Left lobe of liver (tissue), 2 donors: ENCODE measurements at places on chromosomes 2 and 18.

DNA sequence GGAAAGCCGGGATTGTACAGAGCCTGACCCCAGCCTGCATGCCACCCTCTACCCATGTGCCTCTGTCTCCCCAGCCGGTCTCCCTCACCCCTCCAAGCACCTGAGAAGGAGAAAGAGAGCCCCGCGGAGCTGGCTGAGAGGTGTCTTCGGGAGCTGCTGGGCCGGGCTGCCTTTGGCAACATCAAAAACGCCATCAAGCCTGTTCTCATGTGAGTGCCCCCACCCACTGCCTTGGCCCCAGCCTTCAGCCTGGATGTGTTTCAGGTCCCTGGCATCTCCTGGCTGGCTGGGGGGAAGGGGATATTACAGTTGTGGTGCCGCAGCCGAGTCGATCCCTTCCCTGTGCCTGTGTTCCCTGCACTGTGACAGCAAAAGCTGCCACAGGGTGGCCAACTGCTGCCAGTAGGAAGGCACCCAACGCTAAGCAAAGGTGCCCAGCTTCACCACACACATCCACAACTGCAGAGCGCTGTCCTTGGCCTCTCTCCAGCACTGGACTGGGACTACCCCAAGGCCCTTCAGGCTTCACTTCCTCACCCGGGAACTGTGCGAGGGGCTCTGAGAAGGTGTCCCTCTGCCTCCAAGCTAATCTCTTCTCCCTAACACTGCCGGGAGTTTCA, 38.4 kb downstream of the POMC start:
- no peak for DNase-seq

GRCh38 chr2:15058015-15058720, 425.7 kb downstream of the LRATD1 start:
- DNase-seq, result no peak

DNA sequence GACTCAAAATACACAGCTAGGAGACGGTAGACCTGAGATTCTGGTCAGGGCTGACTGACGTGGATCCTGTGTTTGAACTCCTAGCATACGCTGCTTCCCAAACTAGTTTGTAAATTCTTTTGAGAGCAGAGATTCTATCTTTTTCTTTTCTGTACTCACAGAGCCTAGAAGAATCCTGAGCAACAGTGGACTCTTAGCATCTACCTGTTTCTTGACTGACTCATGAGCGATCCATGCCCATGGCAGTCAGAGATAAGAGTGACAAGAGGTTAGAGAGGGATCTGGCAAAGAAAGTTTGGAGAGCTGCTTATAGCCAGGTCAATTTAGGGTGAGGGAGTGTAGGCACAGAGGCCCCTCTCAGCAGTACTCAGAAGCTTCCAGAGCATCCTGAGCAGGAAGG, 41.1 kb upstream of the PPP1CB start:
- no peak for DNase-seq

DNA sequence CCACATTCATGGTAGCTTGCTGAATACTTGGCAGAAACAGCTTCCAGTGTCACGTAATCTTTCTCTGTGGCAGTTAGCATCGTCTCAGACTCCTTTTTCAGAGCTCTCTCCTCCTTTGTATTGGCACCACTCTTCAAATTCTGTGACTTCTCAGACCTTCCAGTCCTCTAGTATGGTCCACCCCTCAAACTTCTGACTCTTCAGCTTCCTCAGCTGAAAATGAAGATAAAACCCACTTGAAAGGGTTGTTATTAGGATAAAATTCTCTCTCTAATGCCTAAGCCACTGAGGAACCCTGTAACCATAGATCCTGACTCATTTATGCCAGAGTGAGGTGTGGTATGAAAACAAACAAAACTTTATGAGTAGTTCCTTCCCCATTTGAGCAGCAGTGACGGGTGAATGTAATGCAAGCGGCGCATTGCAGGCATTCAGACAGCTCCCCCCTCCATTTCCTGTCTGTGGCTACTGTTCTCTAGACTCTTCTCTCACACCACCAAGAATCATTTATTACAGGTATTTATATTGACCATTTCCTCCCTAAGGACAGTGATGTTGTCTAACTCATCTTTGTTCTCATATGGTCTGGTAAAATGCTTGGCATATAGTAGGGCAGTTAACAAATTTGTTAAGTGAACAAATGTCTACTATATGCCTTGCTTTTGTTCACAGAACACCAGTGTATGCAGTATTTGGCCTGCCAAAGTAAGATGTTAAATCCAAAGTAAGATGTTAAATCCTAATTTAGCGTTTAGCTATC, 35.3 kb downstream of the GALNT1 start:
- no peak for DNase-seq

DNA sequence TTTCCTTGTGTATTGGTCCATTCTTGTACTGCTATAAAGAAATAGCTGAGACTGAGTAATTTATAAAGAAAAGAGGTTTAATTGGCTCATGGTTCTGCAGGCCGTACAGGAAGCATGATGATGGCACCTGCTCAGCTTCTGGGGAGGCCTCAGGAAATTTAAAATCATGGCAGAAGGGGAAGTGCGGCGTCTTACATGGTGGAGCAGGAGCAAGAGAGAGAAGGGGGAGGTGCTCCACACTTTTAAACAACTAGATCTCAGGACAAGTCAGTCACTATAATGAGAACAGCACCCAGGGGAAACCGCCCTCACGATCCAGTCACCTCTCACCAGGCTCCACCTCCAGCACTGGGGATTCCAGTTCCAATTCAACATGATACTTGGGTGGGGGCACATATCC, 54.3 kb downstream of the MSH2 start:
- no peak for DNase-seq

DNA sequence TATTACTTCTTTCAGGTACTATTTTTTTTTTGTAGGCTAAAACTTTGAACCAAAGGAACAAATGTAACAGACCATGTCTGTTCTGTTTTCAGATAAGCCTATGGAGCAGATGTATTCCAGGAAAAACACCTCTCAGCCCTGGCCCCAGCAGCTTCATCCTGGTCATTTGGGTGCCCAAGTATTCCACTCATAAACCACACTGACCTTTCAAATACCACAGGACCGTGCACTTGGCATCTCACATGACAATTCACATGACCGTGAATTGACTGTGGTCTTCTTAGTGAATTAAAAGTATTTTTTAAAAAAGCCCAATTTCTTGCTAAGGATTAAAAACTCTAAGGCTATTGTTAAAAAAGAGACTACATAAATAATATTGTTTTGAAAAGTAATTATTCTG, 50.2 kb downstream of the SMIM21 start:
- DNase-seq, result no peak

- no peak for DNase-seq
These were observed 35.5 kb upstream of the TTR start for GRCh38 chr18:31555971-31556747.

DNA sequence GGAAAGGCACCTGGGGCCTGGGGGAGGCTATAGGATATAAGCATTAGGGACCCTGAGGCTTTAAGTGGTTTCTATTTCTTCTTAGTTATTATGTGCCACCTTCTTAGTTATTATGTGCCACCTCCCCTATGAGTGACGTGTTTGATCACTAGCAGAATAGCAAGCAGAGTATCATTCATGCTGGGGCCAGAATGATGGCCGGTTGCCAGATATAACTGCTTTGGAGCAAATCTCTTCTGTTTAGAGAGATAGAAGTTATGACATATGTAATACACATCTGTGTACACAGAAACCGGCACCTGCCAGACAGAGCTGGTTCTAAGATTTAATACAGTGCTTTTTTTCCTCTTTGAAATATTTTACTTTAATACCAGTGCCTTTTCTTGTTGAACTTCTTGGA, 29.4 kb downstream of the LIPG start:
- no peak for DNase-seq

- DNase-seq, result no peak
These were observed 5.6 kb upstream of the PCARE start for GRCh38 chr2:29079887-29080286.

GRCh38 chr2:201466050-201466675, 14.6 kb downstream of the STRADB start:
- no peak for DNase-seq

- DNase-seq, result no peak
These were observed 436.5 kb downstream of the RND3 start for GRCh38 chr2:150051004-150051403.

DNA sequence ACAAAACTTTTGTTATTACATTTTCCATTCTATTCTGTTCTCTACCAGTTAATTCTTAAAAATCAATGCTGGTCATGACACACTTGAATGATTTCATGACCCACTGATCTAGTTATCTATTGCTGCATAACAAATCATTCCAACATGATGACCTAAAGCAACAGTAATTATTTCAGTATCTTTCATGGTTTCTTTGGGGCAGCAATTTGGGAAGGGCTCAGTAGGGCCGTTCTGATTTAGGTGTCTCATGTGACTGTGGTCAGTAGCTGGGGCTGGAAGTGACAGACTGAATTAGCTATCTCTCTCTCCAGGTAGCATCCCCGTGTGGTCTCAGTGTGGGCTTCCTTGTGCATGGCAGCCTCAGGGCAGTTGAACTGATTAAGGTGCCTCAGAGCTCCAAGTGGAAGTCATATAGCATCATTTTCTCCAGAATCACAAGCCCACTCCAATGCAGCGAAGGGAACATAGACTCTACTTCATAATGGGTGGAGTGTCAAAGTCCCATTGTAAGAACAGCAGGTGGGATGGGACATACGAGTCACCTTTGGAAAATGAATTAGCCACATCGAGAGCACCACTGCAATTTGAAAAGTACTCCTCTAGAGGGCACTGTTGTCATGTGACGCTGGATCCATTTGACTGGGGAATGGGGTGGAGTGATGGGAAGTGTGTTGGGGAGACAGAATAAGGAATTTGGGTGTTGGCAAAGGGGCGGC, 39.1 kb upstream of the FAM136A start:
- peak; percentile 51 for DNase-seq

DNA sequence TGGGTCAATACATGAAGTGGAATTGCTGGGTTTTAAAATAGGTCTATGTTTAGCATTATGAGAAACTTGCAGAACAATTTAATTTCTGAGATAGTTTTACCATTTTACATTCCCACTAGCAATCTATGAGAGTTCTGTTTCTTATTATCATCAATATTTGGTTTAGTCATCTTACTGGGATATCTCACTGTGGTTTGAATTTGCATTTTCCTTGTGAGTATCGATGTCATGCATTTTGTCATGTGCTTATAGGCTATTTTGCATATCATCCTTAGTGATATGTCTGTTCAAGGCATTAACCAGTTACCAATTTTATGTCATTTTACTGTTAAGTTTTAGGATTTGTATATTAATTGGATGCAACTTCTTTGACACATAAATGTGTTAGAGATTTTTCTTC, 204.4 kb downstream of the MCFD2 start:
- DNase-seq, result no peak

DNA sequence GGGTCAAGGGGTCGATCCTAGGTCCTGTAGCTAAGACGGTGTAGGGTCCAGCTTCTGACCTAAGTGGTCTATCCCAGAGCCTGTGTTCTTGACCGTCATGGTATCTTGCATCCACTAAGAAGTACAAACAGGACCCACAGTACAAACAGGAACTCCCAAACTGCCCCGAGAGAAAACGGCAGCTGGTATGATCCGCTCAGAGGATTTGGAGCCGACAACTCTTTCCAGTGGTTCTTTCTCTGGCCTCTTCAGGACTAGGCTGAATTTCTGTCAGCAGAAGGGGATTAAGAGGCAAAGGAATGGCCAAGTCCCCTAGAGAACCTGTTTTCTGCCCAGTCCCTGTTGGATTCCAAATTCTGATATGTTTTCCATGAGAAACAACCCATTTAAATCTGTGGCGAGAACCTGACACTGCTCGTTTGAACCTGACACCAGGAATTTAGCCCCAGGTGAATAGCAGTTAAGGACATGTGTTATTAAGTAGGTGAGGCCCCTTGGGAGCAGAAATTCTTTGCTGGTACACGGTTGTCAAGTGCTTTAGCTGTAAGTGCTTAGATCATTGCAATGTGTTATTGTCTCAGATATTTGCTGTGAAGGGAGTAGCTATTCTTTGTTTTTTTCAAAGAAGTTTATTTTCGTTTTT, 50.5 kb upstream of the TXNDC2 start:
- no peak for DNase-seq

DNA sequence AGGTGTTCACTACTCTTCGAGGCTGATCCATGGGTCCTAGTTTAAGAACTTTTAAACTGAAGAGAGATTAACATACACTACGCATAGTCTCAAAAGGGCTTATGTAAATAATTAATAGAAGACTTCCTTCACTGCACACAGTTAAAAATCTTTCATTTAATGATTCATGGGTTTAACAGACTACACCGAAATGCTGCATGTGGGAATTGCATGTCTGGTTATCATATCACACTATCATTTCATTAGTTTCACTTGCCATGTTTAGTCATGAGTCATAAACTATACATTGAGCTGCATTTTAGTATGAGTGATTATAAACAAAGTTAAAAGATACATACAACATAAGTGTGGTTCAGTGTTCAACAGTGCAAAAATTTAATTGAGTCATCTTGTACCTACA, 31.2 kb downstream of the GLS start:
- DNase-seq, result no peak

DNA sequence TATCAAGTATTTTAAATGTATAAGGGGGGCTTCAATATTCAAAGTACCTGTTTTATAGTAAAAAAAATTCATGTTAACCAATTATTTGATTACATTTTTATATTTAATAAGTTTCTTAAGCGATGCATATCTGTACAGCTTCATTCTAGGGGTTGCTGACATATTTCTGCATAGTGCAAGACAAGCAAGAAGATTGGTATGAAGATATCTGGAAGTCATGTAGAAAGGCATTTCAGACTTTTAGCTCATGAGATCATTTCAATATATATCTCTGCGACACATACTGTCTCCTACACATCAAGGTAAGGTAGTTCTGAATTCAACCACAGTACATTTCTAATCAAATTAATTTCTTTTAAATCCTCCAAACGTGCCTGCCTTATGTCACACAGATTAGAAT, 73.1 kb downstream of the MEMO1 start:
- DNase-seq, result no peak

GRCh38 chr2:216987252-216987821, 127.5 kb upstream of the TNP1 start:
- DNase-seq, result no peak

DNA sequence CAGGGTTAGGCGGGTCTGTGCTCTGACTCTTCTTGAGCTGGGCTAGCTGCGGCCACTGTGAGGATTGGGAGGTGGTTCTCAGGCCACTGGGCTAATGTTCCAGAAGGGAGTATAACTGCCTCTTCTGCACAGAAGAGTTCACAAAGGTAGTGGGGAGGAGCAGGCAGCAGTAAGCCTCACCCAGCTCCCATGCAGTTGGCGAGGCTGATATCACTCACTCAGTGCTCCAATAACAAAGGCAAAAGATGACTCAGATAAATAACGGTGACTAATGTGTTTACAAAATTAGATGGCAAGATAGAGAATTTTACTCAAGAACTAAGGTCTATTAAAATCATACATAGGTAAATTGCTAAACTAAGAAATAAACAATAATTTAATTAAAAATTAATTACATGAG, 174.2 kb upstream of the TMEM200C start:
- no peak for DNase-seq
